Inflammatory macrophage (primary cell): ENCODE measurements at places on chromosomes 6 and 20.

DNA sequence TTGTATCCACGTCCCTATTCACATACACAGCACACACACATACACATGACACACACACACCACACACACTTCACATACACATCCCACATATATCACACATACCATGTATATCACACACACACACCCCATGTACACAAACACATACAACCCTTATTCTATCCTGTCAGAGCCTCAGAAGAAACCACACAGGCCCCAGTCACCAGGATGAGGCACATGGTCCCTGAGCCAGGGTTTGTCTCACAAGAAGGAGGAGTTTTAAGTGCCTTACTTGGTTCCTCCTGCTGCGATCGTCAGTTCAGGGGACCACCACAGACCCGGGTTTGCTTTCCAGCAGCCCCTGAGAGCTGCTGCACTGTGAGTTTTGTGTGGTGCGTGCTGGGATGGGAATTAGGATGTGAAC lies 23.6 kb downstream of the BFSP1 start:
- DNase-seq, result no peak

DNA sequence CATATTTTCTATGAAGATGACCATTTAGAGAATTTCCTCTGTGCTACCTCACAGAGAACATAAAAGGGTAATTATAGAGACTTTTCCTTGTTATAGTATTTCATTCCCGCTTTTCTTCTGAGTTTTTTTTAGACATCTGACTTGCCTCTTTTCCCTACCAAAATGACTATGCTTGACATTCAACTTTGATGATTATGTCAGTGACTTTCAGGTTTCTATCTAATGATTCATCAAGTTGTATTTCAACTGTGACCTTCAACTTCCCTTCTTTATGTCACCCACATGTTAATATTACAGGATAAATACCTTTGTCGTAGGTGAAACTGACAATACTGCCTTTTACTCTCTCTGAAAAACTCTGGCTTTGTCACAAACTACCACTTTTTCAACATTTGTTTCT lies 95.3 kb downstream of the MLIP start:
- no peak for DNase-seq

DNA sequence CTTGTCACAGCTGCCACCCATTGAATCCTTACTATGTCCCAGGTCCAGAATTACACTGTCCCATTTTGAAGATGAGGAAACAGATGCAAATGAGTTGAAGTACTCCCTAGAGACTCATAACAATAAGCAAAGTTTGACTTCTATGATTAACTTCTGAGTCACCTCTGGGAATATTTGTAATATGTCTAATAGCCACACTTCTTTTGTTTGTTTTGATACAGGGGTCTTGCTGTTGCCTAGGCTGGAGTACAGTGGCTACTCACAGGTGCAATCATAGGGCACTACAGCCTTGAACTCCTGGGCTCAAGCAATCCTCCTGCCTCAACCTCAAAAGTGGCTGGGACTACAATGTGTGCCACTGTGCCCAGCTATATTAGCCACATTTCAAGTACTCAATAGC lies 11.4 kb upstream of the SOX12 start:
- DNase-seq, result no peak

DNA sequence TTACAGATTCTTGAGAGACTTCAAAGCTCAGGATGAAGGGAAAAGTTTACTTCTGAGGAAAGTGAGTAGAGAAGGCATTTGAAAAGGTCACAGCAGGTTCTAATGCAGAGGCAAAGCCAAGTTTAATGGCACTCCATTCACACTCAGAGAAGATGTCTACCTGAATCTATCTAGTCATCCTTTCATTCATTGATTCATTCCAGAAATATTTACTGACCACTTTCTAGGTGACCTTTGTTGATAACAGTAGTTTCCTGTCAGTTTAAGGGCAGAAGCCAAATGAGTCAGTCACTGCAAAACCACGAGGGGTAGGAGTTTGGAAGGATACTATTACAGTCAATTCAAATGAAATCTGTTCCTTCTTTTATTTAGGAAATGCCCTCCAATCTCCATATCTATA lies 30.8 kb downstream of the FBXO5 start:
- no peak for DNase-seq

- DNase-seq, result no peak
Measured at GRCh38 chr20:62772103-62772611, 24.1 kb upstream of the MRGBP start.

DNA sequence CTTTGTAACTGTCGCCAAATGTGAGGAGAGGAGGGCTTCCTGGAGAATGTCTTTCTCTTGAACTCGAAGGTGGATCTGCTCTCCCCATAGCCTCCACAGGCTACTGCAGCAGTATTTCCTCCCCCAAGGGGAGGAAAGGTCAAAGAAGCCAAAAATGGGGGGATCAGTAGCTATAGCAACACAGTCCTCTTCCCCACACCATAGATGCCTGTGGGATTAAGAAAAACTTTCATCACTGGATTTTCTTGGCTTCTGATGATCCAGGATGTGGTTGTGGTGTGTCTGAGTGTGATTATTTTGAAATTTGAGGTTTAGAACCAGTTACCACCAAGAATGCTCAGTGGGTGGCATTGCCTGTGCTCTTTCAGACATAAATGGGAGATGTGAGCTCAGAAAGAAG lies 140.1 kb upstream of the SPACA1 start:
- no peak for DNase-seq

GRCh38 chr6:39269961-39270360 lies 40.7 kb upstream of the KCNK5 start:
- DNase-seq, result no peak

- no peak for DNase-seq
Measured at GRCh38 chr6:2021713-2022125, 223.7 kb downstream of the GMDS start.

DNA sequence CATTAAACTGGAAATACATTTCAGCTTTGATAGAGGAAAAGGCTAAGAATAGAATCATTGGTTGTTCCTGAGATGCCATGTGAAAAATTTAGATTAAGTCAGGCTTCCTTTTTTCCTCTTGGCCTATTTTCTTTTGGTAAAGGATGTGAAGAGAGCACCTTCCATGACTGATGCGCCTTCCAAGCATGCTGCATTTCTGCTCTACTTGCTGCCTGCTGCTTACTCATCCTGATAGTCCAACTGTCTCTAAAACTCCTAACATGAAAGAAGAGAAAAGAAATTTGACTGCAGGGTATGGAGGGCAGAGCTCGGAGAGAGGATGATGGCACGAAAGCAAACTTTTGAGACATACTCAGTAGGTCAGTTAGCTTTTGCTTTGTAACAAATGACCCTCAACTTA lies 28.8 kb downstream of the SNAP25 start:
- DNase-seq, result no peak

GRCh38 chr6:139372326-139373153 lies 1.9 kb downstream of the CITED2 start:
- DNase-seq, result peak; percentile 29
